ENCODE measurements at places on chromosomes 1 and 21. TPM values are rescaled to one million over a fixed set of nuclear protein-coding genes. Genes with fewer than 3 reads are reported as not detected.

- H3K27ac ChIP-seq: no peak overlapping the region
- no peaks in the 10 kb centered on the region for H3K36me3 ChIP-seq
- H3K4me1 ChIP-seq: no peaks in the 10 kb centered on the region
- H3K27me3 ChIP-seq: no peaks in the 10 kb centered on the region
Measured at GRCh38 chr21:17550671-17551308, 37.9 kb downstream of the CXADR start.

GRCh38 chr1:242427519-242427918, 97.0 kb downstream of the PLD5 start:
- no peak overlapping the region for H3K4me3 ChIP-seq
- DNase-seq: no peak
- H3K36me3 ChIP-seq: no peaks in the 10 kb centered on the region
- 0 out of 2 replicates have a peak, but pooled peaks cover 3% of the 10 kb centered on the region for H3K27me3 ChIP-seq
- no peak overlapping the region for H3K27ac ChIP-seq
- no peaks in the 10 kb centered on the region for H3K4me1 ChIP-seq

Gene CFHR3
- not detected for total RNA-seq

- H3K36me3 ChIP-seq: no peaks in the 10 kb centered on the region
- no peak overlapping the region for H3K4me3 ChIP-seq
- DNase-seq: no peak
- no peaks in the 10 kb centered on the region for H3K4me1 ChIP-seq
Measured at GRCh38 chr1:82491301-82492048, 690.7 kb downstream of the ADGRL2 start.

Gene INSRR
- not detected for total RNA-seq

DNA sequence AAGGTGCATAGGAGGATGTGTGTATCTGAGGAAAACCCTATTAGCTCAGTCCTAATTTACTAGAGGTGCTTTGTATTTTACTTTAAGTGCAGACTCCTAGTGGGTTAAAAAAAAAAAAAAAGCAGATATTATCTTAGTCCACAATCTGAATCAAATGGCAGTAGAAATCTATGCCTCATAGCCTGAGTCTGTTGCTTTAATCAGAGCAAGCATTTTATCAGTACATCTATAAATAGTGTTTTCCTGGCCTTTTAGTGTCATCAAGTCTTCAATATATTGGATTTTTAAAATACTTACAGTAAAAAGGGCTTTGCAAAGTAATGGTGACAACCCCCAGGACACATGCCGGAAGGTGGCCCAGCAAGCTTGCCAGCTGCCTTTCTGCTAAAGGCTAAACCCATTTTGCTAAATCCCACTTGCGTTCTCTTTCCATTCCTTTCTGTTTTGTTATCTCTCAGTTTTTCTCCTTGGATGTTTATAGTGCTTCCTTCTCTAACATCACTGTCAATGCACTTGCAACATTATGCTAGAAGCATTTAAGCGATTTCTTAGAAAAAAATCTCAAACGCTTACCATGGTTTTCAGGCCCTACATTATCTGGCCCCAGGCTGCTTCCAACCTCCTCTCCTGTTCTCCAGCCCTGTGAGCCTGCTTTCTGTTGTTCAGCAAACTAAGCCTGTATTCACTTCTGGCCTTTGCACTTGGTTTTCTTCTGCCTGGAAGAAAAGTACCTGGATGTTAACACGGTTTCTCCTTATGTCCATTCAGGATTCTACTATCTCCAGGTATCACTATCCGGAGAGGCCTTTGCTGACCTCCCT, 206.3 kb downstream of the PDE4B start:
- no peaks in the 10 kb centered on the region for H3K27me3 ChIP-seq
- H3K27ac ChIP-seq: no peak overlapping the region
- no peaks in the 10 kb centered on the region for H3K36me3 ChIP-seq

DNA sequence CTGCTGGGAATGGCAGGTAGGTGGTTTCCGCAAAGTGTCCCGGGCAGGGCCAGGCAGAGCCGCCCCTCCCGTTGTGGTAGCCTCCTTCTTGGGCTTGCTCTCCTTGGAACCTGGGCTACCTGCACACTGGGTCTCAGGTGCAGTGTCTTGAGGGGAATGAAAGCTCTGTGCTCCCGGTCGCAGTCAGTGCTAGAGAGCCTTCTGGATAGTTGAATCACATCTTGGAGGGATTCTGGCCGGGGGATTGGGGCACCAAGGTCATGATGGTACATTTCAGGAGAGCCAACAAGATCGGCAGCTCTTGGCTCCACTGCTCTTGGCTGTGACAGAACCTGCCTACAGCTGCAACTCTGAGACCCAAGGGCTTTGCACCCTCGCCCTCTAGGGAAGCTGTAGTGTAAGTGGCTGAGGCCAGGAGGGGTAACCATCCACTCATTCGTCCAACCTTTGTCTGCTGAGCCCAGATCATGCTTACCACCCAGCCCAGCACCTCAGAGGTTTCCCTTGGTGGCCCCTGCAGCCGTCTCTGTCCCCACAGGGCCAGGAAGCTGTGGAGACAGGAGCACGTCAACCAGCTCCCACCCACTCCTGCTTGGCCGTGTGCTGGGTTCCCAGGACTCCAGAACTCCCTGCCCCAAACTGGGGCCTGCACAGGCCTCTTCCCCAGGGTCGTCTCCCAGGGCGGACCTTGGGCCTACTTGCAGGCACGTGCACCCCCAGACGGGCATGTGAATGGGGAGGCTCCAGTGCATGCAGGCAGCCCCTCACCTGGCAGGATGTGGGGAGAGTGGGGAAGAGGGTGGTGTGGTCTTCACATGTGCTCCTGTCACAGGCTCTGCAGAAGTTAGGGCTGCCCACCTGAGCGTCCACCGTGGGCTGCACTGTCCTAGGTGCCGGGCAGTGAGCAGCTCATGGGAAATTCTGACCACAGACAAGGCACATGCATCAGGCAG, 40.0 kb downstream of the NTPCR start:
- H3K27me3 ChIP-seq: no peaks in the 10 kb centered on the region
- DNase-seq: no peak
- H3K27ac ChIP-seq: no peak overlapping the region
- peaks cover 18% of the 10 kb centered on the region for H3K4me1 ChIP-seq

GRCh38 chr1:27018316-27018715, 5.7 kb upstream of the TENT5B start:
- DNase-seq: no peak
- no peak overlapping the region for H3K4me3 ChIP-seq
- H3K36me3 ChIP-seq: no peaks in the 10 kb centered on the region
- H3K4me1 ChIP-seq: peaks cover under 1% of the 10 kb centered on the region
- no peak overlapping the region for H3K27ac ChIP-seq

DNA sequence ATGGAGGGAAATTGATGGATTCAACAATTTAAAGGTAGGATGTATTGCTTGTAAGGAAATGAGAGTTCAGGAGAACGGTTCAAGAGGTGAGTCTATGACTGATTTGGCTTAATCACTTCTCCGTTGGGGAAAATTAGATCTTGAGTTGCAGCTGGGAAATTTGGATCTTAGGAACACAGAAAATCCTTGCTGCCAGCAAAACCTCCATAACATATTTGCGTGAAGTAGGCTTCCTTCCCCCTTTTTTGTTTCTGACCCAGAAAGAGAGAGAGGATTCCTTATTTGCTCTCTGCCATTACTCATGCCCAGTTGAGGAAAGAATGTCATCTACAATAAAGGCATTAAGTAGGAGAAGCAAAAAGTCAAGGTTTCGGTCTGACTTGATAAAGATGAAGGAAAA, 73.5 kb upstream of the PDC start:
- H3K4me1 ChIP-seq: peaks cover 12% of the 10 kb centered on the region
- H3K27ac ChIP-seq: no peak overlapping the region
- no peak for DNase-seq
- H3K36me3 ChIP-seq: no peaks in the 10 kb centered on the region
- H3K4me3 ChIP-seq: no peak overlapping the region

Gene HAO2
- not detected for total RNA-seq

Gene TRABD2B
- 0.75 TPM for total RNA-seq

GRCh38 chr1:1080122-1080757, 6.1 kb upstream of the RNF223 start:
- H3K27me3 ChIP-seq: peaks cover 2% of the 10 kb centered on the region
- DNase-seq: no peak
- H3K36me3 ChIP-seq: no peaks in the 10 kb centered on the region
- H3K27ac ChIP-seq: no peak overlapping the region
- peaks cover 12% of the 10 kb centered on the region for H3K4me1 ChIP-seq

Gene IFI16
- total RNA-seq: 26.1 TPM

GRCh38 chr1:221308534-221309511, 429.6 kb downstream of the HLX start:
- H3K27ac ChIP-seq: no peak overlapping the region
- no peaks in the 10 kb centered on the region for H3K27me3 ChIP-seq
- H3K4me3 ChIP-seq: no peak overlapping the region
- peaks cover 7% of the 10 kb centered on the region for H3K4me1 ChIP-seq
- no peaks in the 10 kb centered on the region for H3K36me3 ChIP-seq
- DNase-seq: no peak

GRCh38 chr1:3312898-3313575, 141.4 kb upstream of the ARHGEF16 start:
- DNase-seq: peak; percentile 98
- H3K4me1 ChIP-seq: peaks cover 42% of the 10 kb centered on the region
- H3K27me3 ChIP-seq: no peaks in the 10 kb centered on the region
- H3K27ac ChIP-seq: peak overlapping the region; percentile 99
- no peaks in the 10 kb centered on the region for H3K36me3 ChIP-seq

GRCh38 chr1:211737115-211738035, 62.0 kb upstream of the NEK2 start:
- H3K36me3 ChIP-seq: no peaks in the 10 kb centered on the region
- no peaks in the 10 kb centered on the region for H3K27me3 ChIP-seq
- H3K4me1 ChIP-seq: peaks cover 16% of the 10 kb centered on the region
- no peak for DNase-seq
- H3K27ac ChIP-seq: no peak overlapping the region
- H3K4me3 ChIP-seq: no peak overlapping the region

DNA sequence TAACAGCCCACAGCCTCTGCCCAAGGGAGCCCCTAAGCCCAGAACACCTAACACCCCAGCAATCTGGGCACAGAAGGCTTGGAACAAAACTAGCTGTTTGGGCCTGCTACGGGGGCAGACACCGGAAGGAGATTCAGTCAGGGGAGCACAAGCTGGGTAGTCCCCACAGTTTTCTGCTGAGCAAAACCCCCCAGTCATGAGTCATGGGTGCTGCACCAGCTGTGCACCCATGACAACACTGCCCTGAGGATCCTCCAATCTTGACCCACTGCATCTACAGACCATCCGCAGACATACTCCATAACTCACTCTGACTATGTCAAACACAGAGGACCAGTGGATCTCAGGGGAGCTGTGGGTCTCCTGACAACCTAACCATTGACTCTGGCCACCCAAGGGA, 105.1 kb downstream of the LRIG2 start:
- H3K4me1 ChIP-seq: no peaks in the 10 kb centered on the region
- peaks cover 8% of the 10 kb centered on the region for H3K27me3 ChIP-seq
- DNase-seq: no peak
- H3K27ac ChIP-seq: no peak overlapping the region
- H3K36me3 ChIP-seq: no peaks in the 10 kb centered on the region
- no peak overlapping the region for H3K4me3 ChIP-seq

DNA sequence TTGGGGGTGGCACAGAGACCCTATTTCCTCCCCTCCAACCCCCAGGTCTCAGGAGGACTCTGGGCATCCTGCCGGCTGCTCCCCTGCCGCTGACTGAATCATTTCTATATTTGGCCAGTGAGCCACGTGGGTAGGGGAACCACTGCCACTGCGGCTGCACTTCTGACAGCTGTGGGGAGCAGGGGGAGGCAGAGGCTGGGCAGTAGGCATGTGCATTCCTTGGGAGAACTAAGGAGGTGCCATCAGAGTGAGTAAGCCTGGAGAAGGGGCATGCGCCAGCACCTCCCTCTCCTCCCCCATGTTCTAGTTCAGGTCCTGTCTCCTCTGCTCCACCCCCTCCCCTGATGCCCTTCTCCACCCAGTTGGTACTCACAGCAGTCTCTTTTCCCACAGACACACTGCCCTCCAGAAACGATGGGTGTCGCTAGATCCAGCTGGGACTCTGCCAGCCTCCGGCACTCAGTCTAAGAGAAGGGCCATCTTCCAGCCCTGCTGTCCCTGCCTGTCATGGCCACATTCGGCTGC, 12.0 kb downstream of the PPFIA4 start:
- peaks cover 7% of the 10 kb centered on the region for H3K4me1 ChIP-seq
- no peaks in the 10 kb centered on the region for H3K36me3 ChIP-seq
- no peak overlapping the region for H3K4me3 ChIP-seq
- DNase-seq: peak; percentile 38

Gene CBR3
- 22.0 TPM for total RNA-seq

- no peak overlapping the region for H3K4me3 ChIP-seq
- H3K4me1 ChIP-seq: no peaks in the 10 kb centered on the region
- no peak for DNase-seq
- H3K27ac ChIP-seq: no peak overlapping the region
Measured at GRCh38 chr1:160891474-160891873, 6.5 kb upstream of the ITLN1 start.

All from SJSA1 (cell line).